Activated naive CD8-positive, alpha-beta T cell treated with anti-CD3 and anti-CD28 coated beads, Interleukin-2, amount 10 ng/mL, durations not matched to agents 7 days and 5 days (primary cell): ENCODE measurements at places on chromosomes 1 and 21.

- no peak for DNase-seq
Observed at GRCh38 chr1:116471241-116471640, 98.2 kb downstream of the ATP1A1 start.

- DNase-seq: no peak
Observed at GRCh38 chr1:55155522-55155921, 59.6 kb downstream of the USP24 start.

DNA sequence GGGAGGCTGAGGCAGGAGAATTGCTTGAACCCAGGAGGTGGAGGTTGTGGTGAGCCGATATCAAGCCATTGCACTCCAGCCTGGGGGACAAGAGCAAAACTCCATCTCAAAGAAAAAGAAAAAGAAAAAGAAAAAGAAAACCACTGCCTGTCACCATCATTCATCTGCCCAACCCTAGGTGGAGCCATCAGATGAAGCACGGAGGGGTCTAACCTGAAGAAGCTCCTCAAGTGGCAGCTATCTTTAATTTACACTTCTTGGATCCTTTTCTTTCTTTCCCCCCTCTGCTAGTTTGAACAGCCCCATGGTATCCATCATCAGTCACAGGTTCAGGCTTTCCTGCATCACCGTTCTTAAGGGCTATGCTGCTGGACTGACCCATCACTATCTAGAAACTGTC, 57.0 kb downstream of the PLEKHA6 start:
- DNase-seq: no peak

- no peak for DNase-seq
Observed at GRCh38 chr21:24025101-24025500, 1582.2 kb downstream of the MRPL39 start.

DNA sequence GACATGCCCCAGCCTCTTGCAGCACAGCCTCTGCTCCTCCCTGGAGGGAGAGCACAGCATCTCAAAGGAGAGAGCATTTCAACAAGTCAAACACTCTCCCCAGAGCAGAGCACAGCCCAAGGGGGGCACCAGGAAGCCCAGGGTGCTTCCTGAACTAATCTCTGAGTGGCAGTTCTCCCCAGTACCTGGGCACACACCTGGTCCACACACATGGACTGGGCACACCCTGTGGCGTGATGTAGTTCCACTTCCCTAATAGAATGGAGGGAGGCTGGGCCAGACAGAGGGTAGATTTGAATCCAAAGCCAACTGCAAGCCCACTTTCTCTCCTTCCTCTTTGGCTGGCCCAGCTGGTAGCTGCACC, 55.5 kb downstream of the CD46 start:
- no peak for DNase-seq

DNA sequence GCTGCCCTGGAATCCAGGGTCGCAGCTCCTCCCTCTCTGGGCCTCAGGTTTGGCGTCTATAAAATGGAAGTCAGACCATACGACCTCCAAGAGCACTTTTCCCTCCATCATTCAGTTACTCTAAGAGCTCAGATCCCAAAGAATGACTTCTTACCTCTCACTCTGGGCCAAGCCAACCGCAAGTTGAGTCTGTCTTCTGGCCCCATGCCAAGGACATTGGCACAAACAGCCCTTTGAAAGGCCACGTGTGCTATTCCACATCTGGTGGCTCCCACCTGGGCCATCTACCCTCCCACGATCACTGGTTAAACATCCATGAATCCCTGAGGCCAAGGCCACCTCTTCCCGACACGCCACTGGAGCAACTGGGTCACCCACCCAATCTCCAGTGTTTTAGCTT, 12.4 kb downstream of the SLC2A7 start:
- DNase-seq: no peak

GRCh38 chr1:81679942-81680341, 120.8 kb upstream of the ADGRL2 start:
- DNase-seq: no peak

GRCh38 chr1:99551812-99552614, 93.9 kb upstream of the PALMD start:
- DNase-seq: no peak

- no peak for DNase-seq
Observed at GRCh38 chr1:6330410-6330911, 63.1 kb downstream of the ACOT7 start.

- peak; percentile 43 for DNase-seq
Observed at GRCh38 chr1:75615613-75616435, 4.9 kb upstream of the SLC44A5 start.

DNA sequence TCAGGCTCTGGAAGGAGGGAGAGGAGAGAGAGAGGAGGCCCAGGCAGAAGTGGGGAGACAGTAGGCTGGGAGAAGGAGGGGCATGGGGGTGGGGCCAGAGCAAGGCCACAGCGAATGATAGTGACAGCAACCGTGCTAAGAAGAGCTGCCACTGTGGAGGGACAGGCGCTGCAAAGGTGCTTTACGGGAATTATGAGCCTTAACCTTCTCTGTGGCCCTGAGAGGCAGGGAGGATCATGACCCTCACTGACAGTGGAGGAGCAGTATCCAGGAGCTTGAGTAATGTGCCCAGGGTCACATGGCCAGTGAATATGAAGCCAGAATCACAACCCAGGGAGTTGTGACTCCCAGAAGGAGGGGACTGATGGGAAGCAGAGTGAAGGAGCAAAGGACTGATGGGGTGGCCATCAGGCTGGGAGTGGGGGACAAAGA, 53.4 kb upstream of the RPL11 start:
- DNase-seq: no peak

- no peak for DNase-seq
Observed at GRCh38 chr1:229271448-229272159, 693 bp downstream of the RAB4A start.

DNA sequence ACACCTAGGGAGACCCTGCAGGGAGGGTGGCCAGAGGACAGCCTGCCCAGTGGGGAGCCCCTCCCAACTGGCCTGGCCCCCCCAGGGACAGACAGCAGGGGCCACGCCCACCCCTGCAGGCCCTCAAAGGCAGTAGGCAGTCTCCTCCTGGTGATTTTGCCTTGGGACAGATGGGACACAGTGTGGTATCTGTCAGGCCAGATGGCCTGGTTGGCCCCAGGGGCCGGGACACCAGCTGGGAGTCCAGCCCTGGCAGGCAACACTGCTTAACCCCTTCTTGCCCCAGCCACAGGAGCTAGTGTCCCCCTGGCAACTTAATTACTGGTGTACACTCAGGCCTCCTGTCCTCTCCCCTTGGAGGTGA, 17.8 kb downstream of the IFFO2 start:
- DNase-seq: no peak

DNA sequence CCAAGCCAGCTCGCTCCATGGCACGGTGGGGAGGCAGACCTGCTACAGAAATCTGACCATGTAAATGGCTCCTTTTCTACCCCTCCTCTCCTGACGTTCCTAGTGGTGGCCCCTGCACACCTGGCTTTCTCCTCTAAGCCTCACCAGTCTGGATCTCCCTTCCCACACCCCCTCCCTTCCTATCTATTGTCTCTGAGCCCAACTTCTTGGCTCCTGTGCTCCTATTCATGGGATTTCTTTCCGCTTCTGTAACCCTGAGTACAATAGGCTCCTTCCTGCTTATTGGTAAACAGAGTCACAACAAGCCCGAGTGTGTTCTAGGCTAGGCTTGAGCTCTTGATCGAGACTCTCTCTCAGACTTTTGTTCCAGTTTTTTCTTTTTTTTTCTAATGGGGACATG, 17.6 kb downstream of the OPTC start:
- no peak for DNase-seq

DNA sequence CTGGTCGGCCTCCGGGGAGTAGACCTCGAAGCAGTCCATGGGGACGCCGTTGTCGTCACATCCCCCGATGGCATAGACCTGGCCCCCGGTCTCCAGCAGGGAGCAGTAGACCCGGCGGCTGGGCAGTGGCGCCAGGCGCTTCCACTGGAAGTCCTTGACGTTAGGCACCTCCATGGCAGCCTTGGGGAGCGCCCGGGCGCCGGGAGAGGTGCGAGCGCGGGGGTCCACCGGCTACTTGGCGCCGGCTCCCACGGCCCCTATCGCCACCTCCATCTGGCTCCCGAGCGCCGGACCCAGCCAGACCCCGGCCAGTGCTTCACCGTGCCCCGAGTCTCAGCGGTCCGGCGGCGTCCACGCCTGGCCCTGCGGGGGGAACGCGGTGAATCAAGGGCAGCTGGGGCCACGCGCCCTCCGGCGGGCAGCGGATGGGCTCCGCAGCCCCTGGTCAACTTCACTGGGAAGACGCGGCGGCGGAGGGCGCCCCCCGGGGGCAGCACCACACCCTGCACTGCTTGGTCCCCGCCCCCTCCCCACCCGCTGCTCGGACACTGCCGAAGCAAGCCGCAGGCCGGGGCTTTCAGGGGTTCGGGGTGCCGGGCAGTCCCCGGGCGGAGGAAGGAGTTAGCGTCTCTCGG, 13.2 kb downstream of the KLHDC8A start:
- no peak for DNase-seq

DNA sequence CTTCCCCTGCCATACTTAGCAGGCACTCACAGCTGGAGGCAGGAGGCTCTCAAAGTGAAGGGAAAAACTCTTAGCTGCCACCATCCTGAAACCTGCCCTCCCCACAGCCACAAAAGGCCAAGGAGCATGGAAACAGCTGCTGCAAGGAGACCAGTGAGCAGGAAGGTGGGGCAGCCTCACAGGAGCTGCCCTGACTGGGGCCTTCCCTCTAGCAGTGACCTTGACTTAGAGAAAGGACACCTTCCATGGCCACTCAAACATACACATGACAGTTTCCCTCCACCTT, 126.3 kb downstream of the HIVEP3 start:
- peak; percentile 44 for DNase-seq

GRCh38 chr1:12170263-12170671, 3.5 kb downstream of the TNFRSF1B start:
- DNase-seq: no peak

GRCh38 chr21:39715804-39716397, 29.1 kb upstream of the IGSF5 start:
- peak; percentile 28 for DNase-seq

- no peak for DNase-seq
Observed at GRCh38 chr1:230112131-230112701, 45.2 kb downstream of the GALNT2 start.

- DNase-seq: no peak
Observed at GRCh38 chr1:29323636-29324035, 87.3 kb downstream of the PTPRU start.

DNA sequence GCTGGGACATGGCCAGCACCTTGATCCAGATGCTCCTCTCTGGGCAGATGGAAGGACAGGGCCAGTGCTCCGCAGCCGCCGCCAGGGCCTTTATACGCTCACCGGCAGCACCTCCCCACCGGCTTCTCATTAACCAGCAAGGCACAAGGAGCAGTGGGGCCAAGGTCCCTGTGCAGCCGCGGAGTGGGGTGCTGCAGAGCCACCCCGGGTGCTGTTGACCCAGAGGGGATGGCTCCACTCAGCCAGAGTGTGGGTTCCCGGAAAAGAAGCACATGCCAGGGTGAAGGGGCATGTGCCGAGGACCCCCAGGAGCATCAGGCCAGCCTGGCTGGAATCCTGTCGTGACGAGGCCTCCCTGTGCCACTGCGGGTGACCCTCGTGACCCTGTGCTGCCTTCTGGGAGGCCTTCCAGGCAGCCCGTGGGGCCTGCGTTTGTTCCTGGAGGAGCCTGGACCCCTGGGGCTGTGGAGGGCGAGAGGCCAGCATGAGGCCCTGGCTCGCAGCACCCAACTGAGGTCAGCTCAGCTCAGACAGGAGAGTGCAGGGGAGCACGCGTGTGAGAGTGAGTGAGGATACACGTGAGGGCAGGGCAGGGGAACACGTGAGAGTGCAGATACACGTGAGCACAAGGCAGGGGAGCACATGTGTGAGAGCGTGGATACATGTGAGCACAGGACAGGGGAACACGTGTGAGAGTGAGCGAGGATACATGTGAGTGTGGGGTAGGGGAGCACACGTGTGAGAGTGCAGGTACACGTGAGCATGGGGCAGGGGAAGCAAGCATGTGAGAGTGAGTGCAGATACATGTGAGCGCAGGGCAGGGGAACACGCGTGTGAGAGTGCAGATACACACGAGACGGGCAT, at the start of gene FTCD:
Gene FTCD (minus strand): TSS at position 66 of the 864 bp plus-strand sequence. CDS start 56 bp downstream, at position 10.
- peak; percentile 24 for DNase-seq

GRCh38 chr1:15027515-15027986, 126.0 kb upstream of the TMEM51 start:
- DNase-seq: peak; percentile 56

DNA sequence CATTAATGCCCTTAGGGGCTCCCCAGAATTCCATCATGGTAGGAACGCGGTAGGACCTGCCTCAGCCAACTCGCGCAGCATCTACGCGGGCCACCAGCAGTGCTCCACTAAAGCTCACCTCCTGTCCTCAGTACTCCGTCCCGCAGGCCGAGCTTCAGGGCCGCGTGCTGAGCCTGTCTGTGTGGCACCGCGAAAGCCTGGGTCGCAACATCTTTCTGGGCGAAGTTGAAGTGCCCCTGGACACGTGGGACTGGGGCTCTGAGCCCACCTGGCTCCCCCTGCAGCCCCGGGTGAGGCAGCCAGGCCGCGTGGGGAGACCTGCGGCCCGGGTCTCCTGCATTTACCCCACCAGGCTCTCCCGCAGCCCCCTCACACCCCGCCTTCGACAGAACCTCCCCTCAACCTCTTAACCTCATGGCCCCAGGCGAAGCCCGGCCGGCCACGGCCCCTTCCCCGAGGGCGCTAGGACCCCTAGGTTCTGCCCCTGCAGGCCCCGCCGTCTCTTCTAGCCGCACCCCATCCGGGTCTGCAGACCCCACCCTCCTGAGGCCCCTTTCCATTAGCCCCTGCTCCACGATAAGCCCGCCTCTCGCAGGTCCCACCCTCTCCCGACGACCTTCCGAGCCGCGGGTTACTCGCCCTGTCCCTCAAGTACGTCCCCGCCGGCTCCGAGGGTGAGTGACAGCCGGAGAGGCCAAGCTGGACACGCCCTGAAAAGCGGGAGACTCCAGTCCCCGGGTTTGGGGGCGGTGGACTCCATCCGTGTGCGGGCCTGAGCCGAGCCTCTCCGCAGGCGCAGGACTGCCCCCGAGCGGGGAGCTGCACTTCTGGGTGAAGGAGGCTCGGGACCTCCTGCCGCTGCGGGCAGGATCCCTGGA, 9.1 kb downstream of the SYTL1 start:
- no peak for DNase-seq

GRCh38 chr1:237507005-237507404, 383.7 kb downstream of the ZP4 start:
- DNase-seq: no peak

- no peak for DNase-seq
Observed at GRCh38 chr1:46333300-46334029, 7.1 kb upstream of the NSUN4 start.
